IMR-90 (cell line): ENCODE measurements at places on chromosomes 16 and 17. TPM values are rescaled to one million over a fixed set of nuclear protein-coding genes. Genes with fewer than 3 reads are reported as not detected.

- no peak for DNase-seq
Observed at GRCh38 chr16:48636521-48636920, 26.5 kb upstream of the N4BP1 start.

Gene HOXB1
- not detected in 2 replicates for polyA plus RNA-seq

GRCh38 chr16:54140057-54140787 is 146.4 kb downstream of the IRX3 start:
- DNase-seq, result peak; percentile 8

- no peak for DNase-seq
Observed at GRCh38 chr17:80478487-80479245, 2.3 kb upstream of the NPTX1 start.

GRCh38 chr17:28807925-28808634 is 34.5 kb downstream of the FAM222B start:
- DNase-seq, result peak; percentile 92

- DNase-seq, result no peak
Observed at GRCh38 chr17:58278661-58279015, 2.1 kb downstream of the MPO start.

GRCh38 chr17:44466339-44466738 is 36.9 kb downstream of the GPATCH8 start:
- no peak for DNase-seq

- DNase-seq, result no peak
Observed at GRCh38 chr17:38620551-38621277, 15.0 kb upstream of the SRCIN1 start.

- DNase-seq, result no peak
Observed at GRCh38 chr17:2237950-2238349, 65.6 kb downstream of the SMG6 start.

Gene TP53TG3F
- not detected in 2 replicates for polyA plus RNA-seq
